Head of caudate nucleus (tissue), 42 donors: ENCODE measurements at places on chromosomes 2 and 18.

GRCh38 chr2:120760446-120761135 lies 24.9 kb downstream of the GLI2 start:
- DNase-seq, result no peak

GRCh38 chr2:65046633-65047407 lies 9.4 kb upstream of the CEP68 start:
- no peak for DNase-seq

DNA sequence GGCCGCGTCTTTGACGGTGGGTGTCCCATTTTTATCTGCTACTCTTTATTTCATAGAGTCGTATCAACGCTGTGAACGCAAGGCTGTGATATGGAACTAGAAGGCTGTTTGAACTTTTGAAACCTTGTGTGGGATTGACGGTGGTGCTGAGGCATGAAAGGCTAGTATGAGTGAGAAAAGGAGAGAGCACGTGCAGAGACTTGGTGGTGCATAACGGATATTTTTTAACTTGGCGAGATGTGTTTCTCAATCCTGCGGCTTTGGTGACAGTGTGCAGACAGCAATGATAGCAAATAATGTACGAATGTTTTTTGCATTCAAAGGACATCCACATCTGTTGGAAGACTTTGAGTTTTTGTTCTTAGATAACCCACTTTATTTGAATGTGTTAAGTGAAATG lies 6.2 kb downstream of the HES6 start:
- no peak for DNase-seq

DNA sequence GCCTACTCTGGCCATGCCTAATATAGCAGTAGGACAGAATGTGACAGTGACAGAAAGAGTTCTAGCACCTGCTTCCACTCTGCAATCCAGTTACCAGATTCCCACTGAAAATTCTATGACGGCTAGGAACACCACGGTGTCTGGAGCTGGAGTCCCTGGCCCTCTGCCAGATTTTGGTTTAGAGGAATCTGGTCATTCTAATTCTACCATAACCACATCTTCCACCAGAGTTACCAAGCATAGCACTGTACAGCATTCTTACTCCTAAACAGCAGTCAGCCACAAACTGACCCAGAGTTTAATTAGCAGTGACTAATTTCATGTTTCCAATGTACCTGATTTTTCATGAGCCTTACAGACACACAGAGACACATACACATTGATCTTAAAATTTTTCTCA lies 45.2 kb upstream of the TTR start:
- no peak for DNase-seq

DNA sequence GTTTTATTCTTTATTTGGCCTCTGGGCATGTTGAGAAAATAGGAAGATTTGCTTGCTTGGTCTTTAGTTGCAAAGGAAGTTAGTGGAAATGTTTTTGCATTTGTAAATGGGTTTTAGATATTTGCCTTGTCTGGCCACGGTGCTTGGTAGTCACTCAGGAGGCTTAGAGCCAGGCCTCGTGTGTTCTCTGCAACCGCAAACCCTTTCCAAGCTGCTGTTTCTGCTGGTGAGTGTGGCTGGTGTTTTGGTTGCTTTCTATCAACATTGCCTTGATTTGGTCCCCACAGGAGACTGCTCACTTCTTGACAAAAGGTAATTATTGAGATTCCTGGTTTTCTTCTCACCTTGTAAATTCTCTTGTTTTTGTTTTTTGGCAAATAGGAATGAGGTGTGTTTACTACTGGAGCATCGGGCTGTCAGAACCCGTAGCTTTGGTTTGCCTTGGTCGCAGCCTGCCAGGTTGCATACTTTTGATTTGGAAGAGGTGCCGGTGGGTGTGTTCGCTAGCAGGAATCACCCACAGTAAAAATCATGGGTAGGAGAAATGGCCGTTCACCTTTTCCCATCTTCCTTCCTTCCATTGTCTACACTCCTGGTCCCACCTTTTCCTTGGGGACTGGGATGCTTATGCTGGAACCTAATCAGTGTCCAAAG lies 15.8 kb downstream of the ASAP2 start:
- no peak for DNase-seq
